ENCODE measurements at places on chromosomes 13 and 19.

GRCh38 chr13:110593430-110594130, 21.8 kb upstream of the NAXD start:
- peak; percentile 53 for DNase-seq

DNA sequence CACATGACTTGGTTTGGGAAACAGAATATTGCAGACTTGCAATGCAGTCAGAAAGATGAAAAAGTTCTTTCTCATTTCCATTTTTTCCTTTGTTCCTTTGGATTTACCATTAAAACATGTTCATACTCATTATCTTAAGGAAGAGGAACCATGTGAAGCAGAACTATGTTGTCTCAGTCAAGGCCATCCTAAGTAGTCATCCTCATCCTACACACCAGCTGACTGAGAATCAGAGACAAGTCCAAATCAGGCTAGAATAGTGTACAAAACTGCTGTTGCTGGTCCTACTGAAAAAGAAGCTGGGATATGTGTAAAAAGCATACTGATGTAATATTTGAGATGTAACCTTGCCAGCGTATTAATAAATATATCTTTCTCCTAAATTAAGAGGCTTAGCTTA, 433.4 kb downstream of the SLITRK5 start:
- no peak for DNase-seq

- no peak for DNase-seq
These were observed 17.2 kb upstream of the CRTC1 start for GRCh38 chr19:18666317-18666716.

DNA sequence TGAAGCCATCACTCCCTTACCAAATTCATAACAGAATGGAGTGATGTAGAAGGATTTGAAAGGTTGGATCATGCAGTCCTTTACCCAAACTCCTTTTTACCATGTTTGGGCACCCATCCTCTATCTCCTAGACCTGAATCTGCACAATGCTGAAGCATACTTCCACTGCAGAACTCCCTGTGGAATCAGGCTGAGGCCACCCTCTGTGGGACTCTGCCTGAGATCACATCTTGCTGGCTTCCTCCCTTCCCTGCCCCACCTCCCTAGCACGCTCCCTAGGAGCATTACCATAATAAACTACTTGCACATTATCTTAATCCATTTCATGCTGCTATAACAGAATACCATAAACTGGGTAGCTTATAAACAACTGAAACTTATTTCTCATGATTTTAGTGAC, 68.4 kb upstream of the VSTM2B start:
- DNase-seq, result no peak

- no peak for DNase-seq
These were observed 433 bp upstream of the ZNF616 start for GRCh38 chr19:52140032-52140710.

DNA sequence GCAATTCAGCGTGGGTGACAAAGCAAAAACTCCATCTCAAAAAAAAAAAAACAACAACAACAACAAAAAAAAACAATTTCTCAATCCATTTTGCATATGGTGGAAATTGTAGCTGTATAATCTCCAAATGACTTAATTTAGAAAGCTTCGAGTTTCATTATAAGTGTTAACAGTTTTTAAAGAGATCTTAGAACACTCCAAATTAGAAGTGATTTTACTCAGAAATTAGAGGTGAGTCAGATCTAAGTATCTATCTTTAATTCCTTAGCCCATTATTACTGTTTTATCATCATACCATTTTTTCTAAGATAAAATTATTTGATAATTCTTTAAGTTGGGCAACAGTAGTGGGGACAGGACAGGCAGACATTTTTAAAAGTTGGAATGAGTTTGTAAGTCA, 60.5 kb downstream of the ZMYM2 start:
- DNase-seq, result peak; percentile 32

DNA sequence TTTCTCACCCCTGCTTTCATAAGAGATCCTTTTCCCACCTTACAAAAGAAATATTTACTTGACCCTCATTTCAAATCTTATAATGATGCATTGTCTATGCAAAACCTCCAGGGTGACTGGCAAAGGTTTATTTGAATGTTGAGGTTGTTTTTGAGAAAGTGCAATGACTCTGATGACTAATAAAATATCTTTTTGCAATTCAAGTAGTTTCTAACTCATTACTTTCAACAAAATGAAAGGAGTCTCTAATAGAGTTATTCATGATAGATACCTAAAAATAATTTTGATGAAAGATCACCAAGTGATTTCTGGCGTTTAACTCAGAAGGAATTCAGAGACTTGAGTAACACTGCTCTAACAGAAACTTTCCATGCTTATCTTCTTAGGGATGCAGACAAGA, 144.2 kb downstream of the FOXO1 start:
- peak; percentile 45 for DNase-seq

DNA sequence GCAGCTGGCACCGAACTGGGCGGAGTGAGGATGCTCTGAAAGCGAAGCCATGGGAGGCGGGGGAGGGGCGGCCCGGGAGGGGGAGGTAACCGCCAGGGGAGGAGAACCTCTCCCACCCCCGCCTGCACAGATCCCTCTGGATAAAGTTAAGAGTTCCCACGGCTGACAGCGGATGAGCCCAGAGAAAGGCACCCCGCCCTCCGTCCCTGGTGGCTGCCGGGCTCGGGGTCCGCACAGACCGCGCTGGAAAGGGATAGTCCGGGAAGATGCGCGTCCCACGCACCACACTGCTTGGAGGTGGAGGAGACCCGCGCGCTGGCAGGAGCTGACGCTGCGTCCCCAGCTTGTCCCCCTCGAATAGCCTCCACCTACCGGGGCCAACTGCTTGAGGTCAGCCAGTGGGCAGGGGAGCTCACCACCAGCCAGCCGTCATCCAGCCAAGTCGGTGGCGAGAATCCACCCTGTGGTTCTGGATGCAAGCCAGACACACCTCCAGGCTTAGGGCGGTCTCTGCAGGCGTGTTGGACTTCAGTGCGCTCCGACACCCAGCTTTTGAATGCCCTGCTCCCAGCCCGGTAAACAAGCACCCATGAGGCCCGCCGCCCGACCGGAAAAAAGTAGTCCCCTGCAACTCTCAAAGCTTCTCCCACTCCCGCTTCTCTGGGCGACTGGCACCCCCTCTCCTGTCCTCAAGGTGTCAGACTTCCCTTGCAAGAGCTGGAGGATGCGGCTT, at the start of gene TRPC4:
TSS of gene TRPC4 (minus strand) at position 17 of the 733 bp plus-strand sequence. CDS start 86,439 bp downstream, outside the sequence.
- peak; percentile 11 for DNase-seq

DNA sequence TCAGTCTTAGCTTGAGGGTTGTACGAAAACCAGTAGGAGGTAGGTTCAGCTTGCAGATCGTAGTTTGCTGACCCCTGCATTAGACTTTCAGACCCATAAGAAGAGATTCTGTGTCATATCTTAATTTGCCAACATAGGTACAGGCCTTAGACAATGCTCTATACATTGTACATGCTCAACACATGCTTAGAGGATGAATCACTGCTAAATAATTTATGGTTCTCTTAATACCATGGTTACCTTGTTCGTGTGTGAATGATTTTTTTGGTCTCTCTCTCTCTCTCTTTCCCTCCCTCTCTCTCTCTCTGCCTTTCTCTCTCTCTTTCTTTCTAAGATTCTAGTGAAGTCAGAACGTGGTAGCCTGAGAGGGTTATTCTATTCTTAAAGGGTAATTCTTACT, 112.2 kb downstream of the FGF14 start:
- DNase-seq, result no peak

DNA sequence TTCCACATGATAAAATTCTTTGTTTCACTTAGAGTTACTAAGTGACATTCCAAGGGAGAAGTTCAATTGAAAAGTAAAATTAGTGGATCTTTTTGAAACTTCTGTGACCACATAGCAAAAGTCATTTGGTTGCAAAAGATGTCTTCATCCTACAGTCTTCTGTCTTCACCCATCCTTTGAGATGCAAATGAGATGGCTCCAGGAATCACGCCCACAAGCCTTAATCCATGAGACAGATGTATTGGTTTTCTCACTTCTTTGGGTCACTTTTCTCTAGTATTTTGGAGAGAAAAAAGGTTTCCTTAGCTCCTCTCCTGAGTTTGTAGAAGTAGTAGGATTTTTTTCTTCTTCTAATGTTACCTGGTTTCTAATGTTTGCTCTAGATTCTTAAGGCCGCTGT, 259.5 kb upstream of the SLC10A2 start:
- no peak for DNase-seq

DNA sequence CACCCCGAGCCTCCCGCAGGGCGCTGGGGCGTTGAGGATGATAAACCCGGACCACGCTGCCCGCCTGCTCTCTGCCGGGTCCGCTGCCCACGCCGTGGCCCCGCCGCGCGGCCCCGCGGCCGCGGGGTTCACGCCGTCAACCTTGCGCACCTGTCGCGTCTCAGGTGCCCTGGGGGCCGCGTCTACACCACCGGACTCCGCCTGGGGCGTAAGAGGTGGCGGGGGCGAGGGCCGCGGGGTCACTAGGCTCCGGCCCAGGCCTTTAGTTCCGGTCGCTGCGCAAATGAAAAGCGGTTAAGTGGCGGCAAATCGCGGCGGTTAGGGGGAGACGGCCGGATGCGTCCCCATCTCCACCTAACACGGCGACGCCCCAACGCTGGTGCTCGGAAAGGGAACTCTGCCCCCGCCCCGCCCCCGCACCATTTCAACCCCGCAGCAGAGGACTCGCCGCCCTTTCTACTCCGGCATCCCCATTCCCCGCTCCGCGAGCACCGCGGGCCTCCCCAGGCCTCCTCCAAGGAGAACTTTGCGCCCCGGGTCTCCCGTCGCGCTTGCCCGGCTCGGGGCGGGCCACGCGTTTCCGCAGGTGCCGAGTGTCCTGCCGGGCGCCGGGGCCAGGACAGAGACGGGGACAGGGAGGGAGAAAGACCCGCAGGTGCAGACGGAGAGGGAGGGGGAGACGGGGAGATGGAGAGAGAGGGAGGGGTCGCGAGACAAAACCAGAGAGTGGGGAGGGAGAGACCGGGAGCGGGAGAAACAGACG, 4.3 kb downstream of the ONECUT3 start:
- DNase-seq, result no peak

GRCh38 chr19:49605605-49606004, 14.6 kb downstream of the PRR12 start:
- DNase-seq, result no peak

DNA sequence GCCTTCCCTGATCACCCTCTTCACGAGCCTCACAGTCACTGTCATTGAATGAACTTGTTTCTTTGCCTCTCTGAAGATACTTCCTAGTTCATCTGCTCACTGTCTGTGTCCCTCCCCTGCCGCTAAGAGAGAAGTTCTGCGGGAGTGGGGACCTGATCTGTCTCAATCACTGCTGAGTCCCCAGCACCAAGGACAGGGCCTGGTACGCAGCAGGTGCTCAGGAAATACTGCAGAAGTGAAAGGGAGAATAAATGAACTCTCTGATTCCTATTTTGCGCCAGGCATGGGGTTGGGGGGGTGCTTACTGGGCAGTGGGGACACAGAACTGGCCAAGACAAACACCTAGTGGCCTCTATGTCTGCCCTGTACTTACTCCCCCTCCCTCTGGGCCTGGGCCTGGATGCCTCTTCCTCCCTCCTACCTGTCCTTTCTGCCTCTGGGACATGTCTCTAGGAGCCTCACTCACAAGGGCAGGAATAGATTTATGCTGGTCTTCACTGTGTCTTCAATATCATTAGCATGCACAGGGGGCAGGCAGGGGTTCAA, 17.5 kb downstream of the FCGBP start:
- no peak for DNase-seq

GRCh38 chr13:20142927-20143480, 17.8 kb downstream of the GJA3 start:
- DNase-seq, result no peak

- no peak for DNase-seq
These were observed 214.6 kb upstream of the SERP2 start for GRCh38 chr13:44158881-44159632.

GRCh38 chr13:112710855-112711527, 21.2 kb downstream of the ATP11A start:
- DNase-seq, result no peak

DNA sequence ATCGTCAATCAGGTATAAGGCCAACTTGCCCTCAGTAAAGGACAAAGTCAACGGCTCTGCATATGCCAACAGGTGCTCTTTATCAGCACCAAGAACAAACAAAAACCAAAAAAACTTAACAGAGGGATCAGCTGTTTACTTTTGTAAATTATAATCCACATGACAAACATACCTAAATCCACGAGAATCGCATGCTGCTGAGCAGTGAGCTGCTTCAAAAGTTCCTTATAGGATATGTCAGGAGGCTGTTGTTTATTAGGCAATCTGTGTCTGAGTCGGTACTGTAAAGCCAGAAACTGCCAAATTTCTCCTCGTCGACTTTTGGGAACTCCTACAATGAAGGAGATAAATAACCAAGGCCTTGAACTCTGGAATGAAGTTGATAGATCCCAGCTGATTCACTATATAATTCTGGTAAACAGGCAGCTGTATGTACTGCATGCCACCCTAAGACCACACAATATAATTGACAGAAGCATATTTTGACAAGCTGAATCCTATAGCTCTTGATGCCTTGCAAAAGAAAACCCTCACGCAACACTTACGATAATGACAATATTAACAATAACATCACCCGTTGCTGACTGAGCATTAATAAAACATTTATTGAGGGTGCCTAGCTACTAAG, 179.8 kb downstream of the TBC1D4 start:
- no peak for DNase-seq

DNA sequence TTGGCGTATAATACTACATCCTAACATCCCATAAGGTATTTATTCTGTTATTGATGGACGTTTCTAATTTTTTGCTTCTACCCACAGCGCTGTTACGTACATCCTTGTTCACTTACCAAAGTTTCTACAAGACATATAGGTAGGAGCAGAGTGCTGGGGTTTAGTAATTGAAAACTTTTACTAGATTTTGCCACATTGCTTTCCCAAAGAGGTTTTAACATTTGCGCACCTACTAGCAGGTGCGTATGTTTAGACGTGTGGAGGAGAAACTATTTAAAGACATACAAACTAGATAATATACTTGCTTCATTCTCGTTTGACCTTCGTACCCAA, 559 bp upstream of the RPL21 start:
- DNase-seq, result no peak

DNA sequence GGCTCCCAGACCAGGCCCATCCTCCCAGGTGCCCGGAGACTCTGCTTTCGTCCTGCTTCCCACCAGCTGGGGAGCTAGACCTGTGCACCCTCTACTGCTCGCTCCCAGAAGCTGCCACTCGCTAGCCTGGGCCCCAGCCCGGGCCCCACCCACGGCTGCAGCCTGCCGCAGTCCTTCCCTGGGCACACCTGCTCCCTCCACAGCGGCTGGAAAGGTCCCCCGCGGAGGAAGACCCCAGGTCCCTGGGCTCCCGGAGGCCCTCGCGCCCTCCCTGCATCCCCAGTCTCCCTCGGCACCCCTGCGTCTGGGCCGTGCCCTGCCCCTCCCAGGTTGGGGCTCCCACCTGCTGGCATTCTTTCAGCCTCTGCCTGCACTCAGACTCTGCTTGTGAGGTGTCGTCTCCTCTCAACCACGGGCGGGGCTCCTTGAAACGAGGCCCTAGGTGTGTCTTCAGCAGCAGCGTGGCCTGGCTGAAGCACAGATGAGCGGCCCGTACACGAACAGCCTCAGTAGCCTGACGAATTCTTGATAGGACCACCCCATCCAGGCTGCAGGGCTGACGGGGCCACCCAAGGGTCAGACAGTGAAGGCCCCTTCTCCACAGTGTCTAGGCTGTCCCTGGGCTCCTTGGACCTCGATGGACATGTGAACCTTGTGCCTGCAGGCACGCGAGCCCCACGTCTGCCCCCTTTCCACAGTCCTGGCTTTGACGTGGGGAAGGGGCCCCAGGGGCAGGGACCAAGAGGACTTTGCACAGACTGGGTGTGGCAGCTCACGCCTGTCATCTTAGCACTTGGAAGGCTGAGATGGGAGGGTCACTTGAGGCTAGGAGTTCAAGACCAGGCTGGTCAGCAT, 27.9 kb downstream of the DOT1L start:
- no peak for DNase-seq

GRCh38 chr19:50896591-50897190, 14.5 kb downstream of the KLK4 start:
- peak; percentile 56 for DNase-seq

- DNase-seq, result no peak
These were observed 8.6 kb downstream of the FPR3 start for GRCh38 chr19:51803519-51803918.
